ENCODE measurements at places on chromosomes 3 and 15.

DNA sequence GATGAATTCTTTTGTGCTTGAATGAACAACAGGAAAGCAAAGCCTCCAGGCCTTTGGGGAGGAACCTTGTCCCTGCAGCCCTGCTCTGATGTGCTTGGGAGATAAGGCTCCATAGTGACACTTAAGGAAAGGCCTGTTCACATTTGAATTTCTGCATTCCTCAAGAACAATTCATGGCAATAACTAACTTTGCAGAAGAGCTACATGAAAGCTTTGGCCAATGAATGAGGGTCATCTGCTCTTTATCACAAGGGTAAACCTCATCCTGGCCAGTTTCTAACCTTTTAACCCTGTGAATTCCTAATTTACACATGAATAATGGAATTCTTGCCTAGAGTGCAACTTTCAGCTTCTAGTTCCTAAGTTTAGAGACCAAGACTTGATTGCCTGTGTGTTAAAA is 5.6 kb downstream of the PRTG start:
- peak; percentile 79 for DNase-seq

DNA sequence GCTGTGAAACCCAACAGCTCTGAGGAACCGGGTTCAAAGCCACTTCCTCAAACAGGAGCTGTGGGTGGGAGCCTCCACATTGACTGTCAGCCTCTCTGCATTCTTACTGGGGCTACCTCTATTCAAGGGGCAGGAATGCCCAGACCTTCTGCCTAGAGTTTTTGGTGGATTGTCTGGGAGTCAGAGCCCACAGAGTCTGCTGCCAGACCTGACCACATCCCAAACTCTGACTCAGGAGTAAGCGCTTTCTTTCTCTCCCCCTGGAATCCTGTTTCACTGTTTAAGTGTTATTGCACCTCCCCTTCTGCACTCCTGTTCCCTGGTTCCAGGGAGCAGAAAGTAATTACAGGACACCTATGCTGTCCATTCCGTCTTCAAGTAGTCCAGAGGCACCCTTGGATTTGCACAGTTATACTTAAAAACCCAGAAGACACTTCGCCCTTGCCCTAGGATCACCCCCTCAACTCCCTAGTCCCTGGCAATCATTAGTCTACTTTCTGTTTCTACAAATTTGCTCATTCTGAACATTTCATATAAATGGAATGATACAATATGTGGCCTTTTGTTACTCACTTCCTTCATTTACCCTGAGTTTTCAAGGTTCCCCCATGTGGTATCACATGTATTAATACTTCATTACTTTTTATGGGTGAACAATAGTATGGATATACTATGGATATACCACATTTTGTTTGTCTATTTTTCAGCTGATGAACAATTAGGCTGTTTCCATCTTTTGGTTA is 37.9 kb upstream of the TJP1 start:
- DNase-seq: no peak

GRCh38 chr15:70741107-70741531 is 22.2 kb downstream of the UACA start:
- DNase-seq: no peak

DNA sequence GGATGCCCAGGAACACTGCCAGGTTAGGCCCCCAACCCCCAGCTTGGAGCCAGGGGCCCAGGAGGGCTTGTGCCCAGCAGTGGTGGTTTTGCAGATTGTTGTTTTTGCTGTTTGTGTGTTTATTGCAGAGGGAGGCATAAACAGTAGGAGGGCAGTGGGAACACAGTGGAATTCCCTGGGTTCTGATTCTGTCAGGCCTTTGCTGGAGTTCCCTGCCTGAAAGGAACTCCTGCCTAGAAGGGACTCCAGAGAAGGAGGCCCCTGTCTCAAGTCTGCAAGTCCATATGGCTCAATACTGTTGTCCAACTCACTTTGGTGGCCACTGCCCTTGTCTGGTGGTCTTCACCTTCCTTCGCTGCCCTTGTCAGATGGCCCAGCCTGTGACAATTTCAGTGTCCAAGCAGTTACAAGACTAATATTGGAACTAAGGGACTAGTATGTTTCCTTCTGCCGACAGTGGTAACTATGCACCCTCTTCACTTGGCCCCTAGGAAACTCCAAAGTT is 47.4 kb upstream of the RAB6B start:
- DNase-seq: no peak

- DNase-seq: no peak
Observed at GRCh38 chr15:97317163-97317562, 643.3 kb upstream of the ARRDC4 start.

GRCh38 chr15:36130641-36131310 is 448.6 kb upstream of the CDIN1 start:
- no peak for DNase-seq

- no peak for DNase-seq
Observed at GRCh38 chr15:98953000-98953787, 54.4 kb downstream of the PGPEP1L start.

GRCh38 chr15:80823120-80823519 is 44.0 kb downstream of the CEMIP start:
- no peak for DNase-seq

DNA sequence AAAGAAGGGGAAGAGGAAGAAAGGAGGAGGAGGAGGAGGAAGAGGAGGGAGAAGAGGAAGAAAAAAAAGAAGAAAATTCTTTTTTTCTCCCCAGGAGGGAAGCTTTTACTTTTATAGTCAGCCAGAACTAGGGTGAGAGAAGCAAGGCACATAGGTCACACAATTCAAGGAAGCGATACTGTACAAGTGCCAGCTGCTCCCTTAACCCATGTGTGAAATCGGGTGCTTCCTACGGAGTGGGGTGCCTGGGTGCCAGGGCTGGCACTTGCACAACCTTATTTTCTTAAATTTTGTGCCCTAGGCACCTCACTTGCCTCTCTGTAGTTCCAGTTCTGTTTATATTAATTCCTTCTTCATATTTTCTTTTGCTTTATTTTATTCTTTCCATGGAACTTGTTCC is 150.4 kb downstream of the LIPC start:
- no peak for DNase-seq

GRCh38 chr15:63831041-63831440 is 2.7 kb downstream of the HERC1 start:
- no peak for DNase-seq

DNA sequence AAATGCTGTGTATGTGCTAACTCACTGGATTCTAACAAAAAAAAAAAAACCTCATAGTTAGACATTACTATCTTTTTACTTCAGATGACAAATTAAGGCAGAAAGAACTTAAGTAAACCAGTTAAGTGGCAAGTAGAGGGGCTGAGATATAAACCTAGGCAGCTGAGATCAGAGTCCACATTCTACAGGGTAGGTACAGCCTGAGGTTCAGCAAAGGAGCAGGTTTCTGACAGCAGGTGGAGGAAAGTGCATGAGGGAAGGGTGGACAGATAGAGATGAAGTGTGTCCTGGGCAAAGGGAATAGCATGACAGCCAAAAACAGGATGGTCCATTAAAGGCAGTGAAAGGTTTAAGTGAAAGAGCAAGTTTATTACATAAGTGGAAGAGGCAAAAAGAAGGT is 329.2 kb downstream of the ULK4 start:
- no peak for DNase-seq

DNA sequence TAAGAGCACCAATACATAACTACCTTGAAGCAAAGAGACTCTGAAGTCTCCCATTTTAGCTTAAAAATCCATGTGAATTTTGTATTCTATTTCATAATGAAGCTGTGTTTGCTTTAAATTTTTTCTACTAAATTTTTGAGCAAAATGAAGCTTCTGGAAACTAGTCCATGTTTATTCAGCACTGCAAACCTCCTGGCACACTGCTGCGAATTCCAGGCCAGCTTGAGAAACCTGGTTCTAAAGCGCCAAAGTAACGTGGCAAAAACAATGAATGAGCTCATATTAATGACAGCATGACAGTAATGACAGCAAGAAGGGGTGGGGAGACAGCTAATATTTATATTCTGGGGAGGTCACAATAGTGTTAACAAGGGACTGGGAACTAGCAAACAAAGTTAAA is 25.7 kb downstream of the CEP152 start:
- no peak for DNase-seq

DNA sequence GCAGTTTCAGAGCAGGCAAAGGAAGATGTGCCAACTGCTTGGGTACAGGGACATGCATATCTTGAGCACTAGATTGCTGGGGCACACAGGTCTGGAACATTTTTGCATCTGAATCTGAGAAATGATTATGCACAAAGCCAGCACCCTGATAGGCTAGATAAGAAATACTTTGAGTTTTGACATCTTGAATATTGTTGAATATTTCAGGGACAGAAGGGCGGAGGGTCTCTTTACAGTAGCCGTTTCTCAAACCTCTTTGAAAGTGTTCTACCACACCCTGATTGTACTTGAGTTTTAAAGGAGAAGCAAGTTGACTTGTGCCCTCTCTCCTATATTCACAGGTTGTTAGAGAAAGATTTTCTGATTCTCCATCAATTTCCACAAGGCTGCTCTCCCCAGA is 188.1 kb upstream of the STRIT1 start:
- no peak for DNase-seq

- DNase-seq: no peak
Observed at GRCh38 chr15:93759629-93760028, 471.7 kb upstream of the MCTP2 start.

GRCh38 chr15:89490081-89490813 is 6.1 kb downstream of the RHCG start:
- no peak for DNase-seq

GRCh38 chr3:59753808-59754450 is 704.1 kb upstream of the CFAP20DC start:
- DNase-seq: no peak

DNA sequence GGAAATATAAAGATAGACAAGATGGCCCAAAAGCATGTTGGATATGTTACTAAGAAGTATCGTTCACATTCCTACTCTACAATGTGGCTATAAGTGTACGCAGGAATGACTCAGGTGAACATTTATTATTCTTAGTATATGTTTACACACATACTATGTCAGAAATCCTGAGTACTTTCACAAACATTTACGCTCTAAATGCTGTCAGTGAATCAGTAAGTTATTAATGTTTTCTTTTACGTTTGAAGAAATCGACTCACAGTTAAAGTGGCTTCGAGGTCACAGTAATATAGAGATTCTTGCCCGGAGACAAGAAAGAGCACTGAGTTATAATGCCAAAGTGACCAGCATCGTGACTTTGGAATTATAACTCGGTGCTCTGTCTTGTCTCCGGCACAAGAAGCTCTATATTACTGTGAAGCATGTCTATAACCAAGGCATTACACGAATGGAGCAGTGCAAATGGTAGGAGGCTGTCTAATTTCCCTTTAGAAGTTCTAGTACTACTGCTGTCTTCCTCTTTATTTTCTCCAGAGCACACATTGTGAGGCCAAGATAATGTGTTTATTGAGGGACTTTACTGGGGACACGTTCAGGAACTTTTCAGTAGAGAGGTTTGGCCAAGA is 61.8 kb upstream of the P3H2 start:
- DNase-seq: no peak

DNA sequence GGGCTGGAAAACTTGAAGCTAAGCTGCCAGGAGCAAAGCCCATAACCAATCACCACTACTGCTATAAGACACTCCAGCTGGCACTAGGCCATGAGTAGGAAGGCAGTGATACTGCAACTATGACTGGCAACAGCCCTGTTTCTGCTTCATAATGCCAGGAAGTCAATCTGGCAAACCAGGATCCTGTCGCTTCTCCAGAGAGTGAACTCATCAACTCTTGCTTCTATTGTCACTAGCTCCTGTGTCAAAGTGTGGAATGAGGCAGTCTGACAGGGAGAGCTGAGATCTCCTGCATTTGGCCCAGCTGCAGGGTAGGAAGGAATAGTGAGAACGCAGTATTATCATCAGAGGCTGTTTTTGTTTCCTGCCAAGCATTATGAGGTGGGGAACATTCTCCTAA is 105.3 kb downstream of the CTNNB1 start:
- no peak for DNase-seq

GRCh38 chr3:105791919-105792786 is 76.7 kb downstream of the CBLB start:
- DNase-seq: no peak

- no peak for DNase-seq
Observed at GRCh38 chr3:65901226-65901625, 137.5 kb downstream of the MAGI1 start.

- no peak for DNase-seq
Observed at GRCh38 chr15:60735559-60736047, 256.7 kb upstream of the ICE2 start.

GRCh38 chr3:129007792-129008191 is 6.7 kb downstream of the EFCC1 start:
- DNase-seq: no peak

DNA sequence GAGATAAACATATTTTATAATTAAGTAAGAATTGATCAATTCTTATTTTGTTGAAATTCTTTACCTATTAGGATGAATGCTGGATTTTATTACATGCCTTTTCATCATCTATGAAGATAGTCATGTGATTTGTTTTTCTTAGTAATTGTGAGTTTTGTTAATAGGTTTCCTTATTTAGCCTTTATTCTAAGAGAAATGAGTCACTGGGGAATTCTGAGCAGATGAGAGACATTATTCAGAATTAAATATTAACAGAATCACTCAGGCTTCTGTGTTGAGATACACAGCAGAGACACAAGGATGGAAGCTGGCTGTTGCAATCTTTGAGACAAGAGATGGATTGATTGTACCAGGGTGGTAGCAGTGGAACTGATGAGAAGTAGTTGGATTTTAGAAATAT is 7.4 kb upstream of the ANO10 start:
- DNase-seq: no peak

DNA sequence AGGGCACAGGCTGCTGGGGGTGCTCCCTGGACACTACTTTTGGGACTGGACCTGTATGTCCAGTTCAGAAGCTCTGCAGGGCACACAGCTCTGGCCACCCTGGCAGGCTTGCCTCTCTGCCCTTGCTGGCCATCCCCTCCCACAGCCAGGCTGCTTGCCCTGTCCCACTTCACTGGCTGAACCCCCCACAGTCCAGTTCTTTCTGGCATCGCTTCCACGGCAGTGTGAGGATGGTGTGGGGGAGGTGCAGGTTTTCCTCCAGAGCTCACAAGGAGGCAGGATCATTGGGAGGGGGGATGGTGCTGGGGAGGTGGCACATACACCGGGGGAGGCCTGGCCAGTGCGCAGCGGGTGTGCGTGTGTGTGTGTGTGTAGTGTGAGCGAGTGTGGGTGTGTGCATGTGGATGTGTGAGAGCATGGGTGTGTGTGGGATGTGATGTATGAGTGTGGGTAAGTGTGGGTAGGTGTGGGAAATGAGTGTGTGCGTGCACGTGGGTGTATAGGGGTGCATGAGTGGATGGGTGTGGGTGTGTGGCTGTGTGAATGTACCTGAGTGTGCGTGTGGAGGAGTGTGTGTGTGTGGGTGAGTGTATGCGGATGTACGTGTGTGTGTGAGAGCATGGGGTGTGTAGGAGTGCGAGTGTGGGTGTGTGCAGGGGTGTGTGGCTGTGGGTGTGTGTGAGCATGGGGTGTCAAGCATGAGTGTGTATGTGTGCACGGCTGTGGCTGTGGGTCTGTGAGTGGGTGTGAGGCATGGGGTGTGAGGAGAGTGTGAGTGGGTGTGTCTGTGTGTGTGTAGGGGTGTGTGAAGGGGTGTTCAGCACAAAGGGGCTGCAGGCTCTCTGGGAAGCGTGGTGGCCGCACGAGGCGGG is 155.2 kb downstream of the NSMCE3 start:
- no peak for DNase-seq
